ENCODE measurements at places on chromosomes 2 and 18.

DNA sequence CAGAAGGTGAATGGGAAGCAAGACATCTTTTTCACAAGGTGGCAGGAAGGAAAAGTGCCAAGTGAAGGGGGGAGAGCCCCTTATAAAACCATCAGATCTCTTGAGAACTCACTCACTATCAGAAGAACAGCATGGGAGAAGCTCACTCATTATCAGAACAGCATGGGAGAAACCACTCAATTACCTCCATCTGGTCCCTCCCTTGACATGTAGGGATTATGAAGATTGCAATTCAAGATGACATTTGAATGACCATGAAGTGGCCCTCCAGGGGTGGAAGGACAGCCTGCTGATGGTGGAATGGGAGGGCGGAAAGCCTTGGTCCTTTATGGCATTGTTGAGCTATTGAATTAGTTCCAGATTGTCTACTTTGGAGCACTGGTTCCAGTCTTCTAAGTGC, 413.0 kb upstream of the MEX3C start:
- no peak for DNase-seq

DNA sequence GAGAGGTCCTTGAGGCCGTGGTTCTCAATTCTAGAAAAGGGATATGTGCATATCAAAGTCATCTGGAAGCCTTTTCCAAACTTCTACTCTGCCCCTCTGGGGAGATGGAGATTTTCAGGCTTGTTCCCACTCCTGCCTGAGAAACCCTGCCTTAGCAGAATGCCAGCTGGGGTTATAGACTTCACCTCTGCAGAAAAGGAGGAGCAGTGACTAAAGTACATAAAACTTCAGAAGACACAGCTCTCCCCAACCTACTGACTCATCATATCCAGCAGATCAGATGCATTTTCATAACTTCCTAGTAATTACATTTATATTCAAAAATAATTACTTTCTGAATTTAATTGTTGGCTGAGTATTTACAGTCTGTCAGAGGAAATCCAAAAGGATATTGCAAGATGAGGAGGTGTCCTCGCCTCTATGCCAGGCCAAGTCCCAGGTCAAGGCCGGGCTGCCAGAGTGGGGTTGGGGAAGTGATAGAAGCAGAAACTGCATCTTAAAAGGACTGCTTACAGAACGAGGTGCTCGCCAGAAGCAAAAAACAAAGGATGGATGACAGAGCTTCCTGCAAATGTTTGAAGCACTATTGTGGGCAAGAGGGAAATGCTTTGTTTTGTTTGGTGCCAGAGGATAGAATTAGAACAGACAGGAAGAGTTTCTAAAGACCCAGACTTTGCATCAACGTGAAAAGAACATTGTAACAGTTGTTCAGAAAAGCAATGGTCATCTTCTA, 75.6 kb upstream of the APCDD1 start:
- DNase-seq: no peak

- no peak for DNase-seq
Measured at GRCh38 chr2:171835386-171835785, 58.7 kb downstream of the SLC25A12 start.

GRCh38 chr18:23487738-23488570, 15.4 kb upstream of the RMC1 start:
- no peak for DNase-seq

DNA sequence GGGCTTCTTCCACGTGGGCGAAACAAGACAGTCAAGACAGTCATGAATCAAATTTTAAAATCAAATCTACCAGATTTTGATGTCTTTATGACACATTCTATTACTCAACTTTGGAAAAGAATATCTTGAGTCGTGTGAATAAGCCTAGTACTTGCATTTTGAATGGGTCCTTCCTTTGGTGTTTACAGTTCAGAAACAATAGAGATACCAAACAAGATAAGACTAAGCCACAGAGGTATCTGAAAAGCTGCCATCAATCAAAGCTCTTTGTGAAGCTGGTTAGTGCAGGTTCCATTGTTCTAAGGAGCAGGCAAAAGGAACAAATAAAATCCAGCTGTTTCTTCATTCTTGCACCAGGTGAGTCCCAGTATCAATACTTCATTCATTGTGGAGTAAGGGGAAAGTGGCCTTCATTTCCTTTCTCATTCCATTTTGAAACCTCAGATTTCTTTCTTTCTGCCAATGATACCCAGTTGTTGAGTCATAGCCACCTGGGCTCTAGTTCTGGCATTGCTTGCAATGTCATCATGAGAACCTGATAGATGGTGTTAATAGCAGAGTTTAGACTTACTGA, 151.7 kb upstream of the L3MBTL4 start:
- peak; percentile 35 for DNase-seq

DNA sequence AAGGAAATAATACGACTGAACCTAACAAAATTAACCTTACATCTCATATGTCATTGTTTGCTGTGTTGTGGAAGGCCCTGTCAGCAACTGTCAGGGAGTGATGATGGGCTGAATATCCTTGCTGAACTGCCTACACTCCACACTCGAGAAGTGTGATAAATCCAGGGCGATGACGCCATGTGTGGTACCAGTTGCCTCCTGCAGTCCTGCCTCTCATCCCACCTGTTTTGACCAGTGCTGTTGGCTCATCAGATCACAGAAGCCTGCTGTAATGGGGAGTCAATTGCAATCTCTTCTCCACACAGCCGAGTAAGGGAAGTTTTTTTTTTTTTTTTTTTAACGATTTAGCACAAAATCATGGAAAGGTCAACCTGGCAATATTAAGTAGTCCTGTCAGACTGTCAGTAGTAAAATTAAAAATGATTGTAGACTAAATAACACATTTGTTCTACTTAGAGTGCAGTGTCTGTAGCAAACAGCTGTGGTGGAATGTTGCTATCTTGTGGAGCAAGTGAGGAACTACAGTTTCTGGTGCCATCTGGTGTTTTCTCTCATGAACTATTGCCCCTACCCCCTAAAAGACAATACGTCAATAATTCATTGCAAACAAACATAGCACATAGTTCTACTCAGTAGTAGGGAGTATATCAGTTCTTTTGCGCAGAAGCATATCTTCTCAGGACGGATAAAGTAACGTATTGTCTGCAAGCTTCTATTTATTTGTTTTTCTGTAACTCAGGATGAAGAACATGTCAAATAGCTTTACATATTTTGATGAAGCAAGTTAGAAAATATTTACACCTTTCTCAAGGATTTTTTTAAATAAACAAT, 347.6 kb downstream of the CTNNA2 start:
- no peak for DNase-seq

DNA sequence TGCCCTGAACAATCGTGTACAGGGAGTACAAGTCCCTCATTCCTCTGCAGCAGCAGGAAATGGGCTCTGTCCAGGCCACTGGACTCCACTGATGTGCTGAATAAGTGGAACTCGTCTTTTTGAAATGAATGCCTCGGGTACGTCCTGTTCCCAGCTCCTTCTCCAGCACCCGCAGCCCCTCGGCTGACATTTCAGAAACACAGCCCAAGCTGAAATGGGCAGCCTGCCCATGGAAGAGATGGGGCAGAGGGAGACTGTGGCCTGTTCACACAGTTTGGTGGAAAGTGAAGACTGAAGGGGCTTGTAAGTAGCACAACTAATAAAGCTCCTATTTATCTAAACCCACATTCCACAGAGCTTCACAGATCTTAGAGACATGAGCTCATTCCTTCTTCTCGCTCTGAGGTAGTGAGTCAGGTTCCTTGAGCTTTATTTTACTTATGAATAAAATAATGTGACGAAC, 498.6 kb downstream of the TXNL1 start:
- peak; percentile 35 for DNase-seq

Data from NCI-H226 (cell line).